CD4-positive, alpha-beta T cell (primary cell): ENCODE measurements at places on chromosomes 5 and 9. TPM values are rescaled to one million over a fixed set of nuclear protein-coding genes. Genes with fewer than 3 reads are reported as not detected.

Gene C9orf153
- 1.0 TPM for total RNA-seq

Gene IFNB1
- not detected for total RNA-seq

Gene SLC46A2
- total RNA-seq, result not detected

Gene GFI1B
- 0.58 TPM for total RNA-seq

Gene MEF2C
- 0.87 TPM for total RNA-seq

Gene ZNF367
- total RNA-seq, result 6.7 TPM

Gene FBP2
- total RNA-seq, result not detected

GRCh38 chr5:179125789-179126505, 65.8 kb downstream of the ZNF354C start:
- DNase-seq, result no peak

GRCh38 chr9:20559231-20559890, 62.9 kb downstream of the MLLT3 start:
- DNase-seq, result no peak

DNA sequence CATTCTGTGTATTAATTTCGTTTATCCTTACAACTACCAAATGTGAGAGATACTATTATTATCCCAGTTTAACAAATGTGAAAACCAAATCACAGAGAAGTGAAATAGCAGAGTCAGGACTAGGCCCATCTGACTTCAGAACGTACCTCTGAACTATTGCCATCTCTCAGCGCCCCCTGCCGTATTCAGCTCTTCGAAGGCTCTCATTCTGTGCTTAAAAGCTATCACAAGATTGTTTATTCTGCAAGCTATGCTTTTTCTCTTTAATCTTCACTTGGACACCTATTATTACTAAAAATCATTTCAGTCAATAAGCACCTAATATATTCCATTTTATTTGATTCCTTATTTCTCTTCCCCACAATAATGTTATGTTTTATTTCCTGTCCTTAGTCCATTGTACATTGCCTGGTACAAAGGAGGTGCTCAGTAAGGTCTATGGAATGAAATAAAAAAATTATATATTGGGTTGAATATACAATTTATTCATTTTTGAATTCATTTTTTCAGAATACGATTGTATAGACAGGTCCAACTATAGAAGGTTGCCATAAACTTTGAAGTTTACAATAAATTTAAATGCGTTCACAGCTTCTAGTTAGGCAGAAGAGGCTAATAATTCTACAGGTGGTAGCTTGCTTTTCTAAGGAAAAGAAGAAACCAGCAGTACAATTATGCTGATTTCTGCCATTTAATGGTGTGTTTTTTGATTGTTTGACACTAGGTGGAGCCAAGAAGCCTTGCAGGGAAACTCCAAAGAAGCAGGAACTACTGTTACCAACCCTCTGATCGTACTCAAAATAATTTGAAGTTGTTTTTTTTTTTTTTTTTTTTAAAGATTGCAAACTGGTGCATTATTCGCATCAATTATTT, 202.2 kb upstream of the DMRTA1 start:
- DNase-seq, result no peak

GRCh38 chr5:7728076-7728475, 122.9 kb downstream of the CFAP90 start:
- no peak for DNase-seq

DNA sequence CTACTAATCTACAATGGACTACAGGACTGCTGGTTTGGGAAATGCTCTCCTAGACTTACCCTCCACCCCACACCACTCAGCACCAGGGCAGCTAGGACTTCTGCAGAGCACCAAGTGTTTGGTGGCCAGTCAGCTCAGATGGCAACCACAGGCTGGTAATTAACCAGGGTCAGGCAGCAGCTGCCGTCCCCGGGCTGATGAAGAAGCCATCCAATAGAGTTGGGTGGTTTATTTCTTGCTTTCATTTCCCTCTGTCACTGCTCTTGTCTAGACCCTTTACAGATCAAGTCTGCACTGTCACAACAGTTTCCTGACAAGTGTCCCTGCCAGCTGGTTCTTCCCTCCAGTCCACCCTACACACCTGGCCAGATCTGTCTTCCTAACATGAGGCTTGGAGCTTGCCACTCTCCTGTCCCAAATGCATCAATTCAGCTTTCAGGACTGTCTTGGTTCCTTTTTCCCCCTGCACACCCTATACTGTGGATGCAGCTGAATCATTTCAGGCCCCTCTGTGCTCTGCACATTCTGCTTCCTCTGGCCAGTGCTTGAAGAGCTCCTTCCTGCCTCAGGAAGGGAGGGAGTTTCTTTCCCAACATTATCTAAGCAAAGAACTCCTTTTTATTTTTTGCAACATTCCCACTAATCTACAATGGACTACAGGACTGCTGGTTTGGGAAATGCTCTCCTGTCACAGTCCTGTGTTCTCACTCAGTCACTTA, 30.2 kb upstream of the HSPA9 start:
- DNase-seq, result no peak

- DNase-seq, result peak; percentile 60
These were observed at the start of gene CERCAM for GRCh38 chr9:128420651-128421481. Gene CERCAM, plus strand, starts transcription at chr9:128420857. Its CDS starts 21 bp downstream, at chr9:128420878.

DNA sequence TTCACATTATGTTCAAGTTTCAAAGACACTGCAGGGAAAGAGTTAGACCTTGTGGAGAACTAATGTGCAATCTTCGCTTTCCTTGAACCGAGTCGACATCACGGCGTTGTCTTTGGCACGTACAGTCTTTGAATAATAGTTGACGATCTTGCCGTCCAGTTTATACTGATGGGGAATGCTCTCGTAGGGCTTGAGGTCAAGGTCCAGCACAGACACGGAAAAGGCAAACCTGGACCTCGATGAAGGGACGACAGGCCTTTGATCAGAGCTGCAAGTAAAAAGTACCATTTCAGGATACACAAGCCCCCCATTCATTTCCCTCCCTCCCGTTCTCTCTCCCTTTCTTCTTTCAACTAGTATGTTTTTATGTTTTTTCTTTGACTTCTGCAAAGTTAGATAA, 54.1 kb downstream of the IPPK start:
- DNase-seq, result no peak

DNA sequence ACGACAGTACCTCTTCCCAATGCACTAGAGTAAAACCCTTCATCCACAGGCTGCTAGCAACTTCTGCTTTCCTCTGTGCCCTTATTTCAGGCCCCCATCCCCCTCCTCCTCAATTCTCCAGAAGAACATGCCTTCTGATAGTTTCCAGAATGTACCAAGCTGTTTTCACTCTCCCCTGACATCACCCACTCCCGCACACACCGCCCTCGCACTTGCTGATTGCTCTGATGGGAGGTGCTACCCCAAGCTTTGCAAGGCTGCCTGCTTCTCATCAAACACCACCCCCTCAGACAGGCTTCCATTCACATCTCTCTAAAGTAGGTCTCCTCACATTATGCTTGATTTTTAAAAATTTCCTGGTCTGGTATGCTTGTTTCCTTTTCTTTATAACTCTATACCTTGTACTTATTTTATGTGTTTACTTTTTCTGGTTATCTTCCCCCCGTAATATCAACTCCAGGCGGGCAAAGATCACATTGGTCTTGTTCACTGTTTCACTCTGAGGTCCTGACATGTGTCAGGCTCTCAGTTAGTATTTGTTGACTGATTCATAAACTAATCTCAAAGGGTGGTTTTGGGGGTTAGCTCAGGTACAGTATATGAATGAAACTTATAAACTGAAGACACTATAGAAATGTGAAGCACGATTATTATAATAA, 91.0 kb upstream of the C9orf72 start:
- DNase-seq, result no peak

- DNase-seq, result no peak
These were observed 51.0 kb downstream of the EFNA5 start for GRCh38 chr5:107619781-107620180.
